Retinal pigment epithelial cell (primary cell): ENCODE measurements at places on chromosomes 11 and 22.

DNA sequence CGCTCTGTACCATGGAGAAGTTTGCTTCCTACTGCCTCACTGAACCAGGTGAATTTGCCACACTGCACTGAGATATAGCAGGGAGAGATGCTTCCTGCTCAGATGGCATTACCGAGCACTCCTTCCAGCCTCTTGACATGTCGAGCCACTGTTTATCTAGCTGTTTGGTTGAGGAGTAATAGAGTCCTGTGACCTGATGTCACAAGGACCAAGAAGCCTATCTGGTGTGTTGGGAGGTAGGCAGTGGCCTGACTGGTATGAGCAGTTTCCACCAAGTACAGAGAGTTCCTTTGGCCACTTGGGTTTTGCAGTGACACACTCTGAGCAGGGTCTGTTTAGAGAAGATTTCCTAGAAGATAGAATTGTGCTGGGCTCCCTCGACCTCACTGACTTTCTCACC, 5.2 kb downstream of the ACAD8 start:
- no peak for DNase-seq

- no peak for DNase-seq
Observed at GRCh38 chr11:78840200-78840599, 265.5 kb upstream of the NARS2 start.

- no peak for DNase-seq
Observed at GRCh38 chr11:10751581-10751940, 515 bp downstream of the CTR9 start.

DNA sequence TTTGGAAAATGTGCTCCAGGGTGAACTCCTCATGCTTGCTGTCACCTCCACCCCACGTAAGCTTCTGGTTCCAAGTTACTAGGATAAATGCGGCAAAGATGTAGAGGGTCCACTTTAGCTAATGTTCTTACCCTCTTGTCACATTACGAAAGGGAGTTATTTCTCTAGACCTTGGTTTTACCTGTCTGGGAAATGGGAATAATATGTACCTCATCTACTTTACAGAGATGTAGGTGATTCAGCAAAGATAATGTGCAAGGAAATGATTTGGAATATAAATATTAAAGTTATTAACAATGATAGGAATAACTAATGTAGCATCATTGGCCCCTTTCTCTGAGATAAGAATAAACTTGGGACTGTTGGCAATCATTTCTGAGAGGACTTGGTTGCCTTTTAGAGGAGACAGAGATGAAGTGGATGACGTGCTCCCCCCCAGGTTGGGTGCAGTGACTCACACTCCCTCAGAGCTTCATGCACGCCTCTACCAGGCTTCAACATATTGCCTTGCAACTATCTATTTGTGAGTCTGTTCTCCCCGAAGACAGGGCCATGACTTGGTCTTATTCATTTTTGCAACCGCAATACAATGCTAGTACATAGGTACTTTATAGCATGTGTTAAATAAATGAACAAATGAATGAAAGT, 97.1 kb downstream of the ME3 start:
- no peak for DNase-seq

- no peak for DNase-seq
Observed at GRCh38 chr11:63641727-63642126, 27.5 kb upstream of the PLAAT3 start.

DNA sequence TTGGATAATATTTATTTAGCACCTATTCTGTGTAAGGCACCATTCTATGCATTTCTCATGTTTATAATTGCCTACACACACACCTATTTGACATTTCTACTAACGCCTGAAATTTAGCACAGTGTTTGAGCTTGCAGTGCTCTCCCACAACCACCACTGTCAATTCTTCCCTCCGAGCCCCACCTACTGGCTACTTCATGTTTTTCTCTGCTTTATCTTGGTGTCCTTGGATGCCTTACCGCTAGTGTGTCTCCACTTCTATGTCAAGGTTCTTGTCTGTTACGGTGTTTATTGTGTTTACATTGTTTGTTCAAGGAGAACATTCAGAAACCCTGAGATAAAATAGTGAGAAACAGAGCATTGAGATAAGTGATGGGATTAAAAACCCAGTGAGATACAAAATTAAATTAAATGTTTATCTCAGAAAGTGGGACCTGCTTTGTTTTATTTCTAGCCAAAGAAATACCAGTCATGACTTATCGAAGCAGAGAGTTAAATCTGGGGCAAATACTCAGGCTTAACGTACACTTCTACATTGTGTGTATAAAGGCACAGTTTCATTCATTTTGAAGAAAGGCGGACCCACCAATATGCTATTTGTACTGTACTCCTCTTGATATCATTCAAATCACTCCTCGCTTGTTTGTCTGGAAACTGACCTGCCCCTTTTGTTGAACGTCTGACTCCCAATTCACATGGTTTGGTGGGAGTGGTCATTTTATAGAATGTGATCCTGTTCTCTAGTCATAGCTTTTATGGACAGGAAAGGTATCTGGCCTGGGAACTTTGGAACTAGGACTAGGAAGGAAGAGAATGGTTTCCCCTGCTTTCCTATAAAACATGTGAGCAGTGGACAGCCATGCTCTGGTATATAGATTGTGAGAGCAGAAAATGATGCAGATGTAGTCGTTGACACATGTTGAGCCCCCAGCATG, 39.2 kb upstream of the SLC36A4 start:
- DNase-seq, result no peak
